Pulmonary artery endothelial cell (primary cell): ENCODE measurements at places on chromosomes 12 and 14. TPM values are rescaled to one million over a fixed set of nuclear protein-coding genes. Genes with fewer than 3 reads are reported as not detected.

SERPINA9 gene
- total RNA-seq: not detected in 2 replicates

GRCh38 chr12:3992945-3993344, 119.7 kb upstream of the PARP11 start:
- DNase-seq: no peak

DNA sequence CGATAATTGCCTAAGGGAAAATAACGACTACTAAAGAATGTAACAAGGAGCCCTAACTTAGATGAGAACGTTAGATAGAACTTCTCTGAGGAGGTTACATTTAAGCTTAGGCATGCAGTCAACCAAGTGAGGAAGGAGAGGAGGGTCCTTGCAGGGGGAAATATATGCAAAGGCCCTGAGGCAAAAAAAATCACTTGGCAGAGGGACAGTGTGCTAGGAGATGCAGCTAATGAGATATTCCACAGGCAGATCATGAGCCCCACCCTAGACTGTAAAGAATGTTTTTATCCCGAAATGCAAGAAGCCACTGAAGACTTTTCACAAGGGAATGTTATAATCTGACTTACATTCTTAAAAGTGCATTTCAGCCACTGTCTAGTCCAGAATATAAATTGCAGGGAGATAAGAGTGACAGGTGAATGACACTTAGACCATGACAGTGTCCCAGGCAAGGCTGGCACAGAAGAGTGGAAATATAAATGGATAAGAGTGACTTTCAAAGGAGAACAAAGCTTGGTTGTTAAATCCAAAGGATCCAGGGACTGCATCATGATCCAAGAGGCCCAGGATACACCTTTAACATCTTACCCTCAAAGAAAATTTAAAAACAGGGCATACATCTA, 61.0 kb downstream of the PPM1H start:
- no peak for DNase-seq

- no peak for DNase-seq
Observed at GRCh38 chr12:62319058-62319457, 58.9 kb downstream of the USP15 start.

PMEL gene
- total RNA-seq: 0.33 and 0.42 TPM in 2 replicates

- DNase-seq: no peak
Observed at GRCh38 chr14:74038020-74038859, 19.1 kb downstream of the BBOF1 start.

DNA sequence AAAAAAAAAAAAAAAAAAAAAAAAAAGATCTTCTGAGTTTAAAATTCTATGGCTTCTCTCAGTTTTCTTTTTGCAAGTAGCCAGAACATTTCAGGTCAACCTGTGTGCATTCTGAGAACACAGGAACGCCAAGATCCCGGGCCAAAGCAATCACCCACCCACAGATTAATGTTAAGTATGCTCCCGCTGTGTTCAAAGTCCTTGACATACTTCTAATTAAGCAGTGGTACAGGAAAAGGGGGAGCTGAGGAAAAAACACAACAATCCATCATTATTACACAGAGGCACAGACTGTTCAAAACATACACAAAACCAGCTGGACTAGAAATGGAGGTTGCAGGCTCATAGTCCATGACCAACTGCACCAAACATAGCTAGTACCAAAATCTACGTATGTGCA, 2.8 kb downstream of the FBXO21 start:
- DNase-seq: no peak

TAS2R30 gene
- 2.2 and 3.5 TPM in 2 replicates for total RNA-seq

RHOJ gene
- 65.8 and 126 TPM in 2 replicates for total RNA-seq

DNA sequence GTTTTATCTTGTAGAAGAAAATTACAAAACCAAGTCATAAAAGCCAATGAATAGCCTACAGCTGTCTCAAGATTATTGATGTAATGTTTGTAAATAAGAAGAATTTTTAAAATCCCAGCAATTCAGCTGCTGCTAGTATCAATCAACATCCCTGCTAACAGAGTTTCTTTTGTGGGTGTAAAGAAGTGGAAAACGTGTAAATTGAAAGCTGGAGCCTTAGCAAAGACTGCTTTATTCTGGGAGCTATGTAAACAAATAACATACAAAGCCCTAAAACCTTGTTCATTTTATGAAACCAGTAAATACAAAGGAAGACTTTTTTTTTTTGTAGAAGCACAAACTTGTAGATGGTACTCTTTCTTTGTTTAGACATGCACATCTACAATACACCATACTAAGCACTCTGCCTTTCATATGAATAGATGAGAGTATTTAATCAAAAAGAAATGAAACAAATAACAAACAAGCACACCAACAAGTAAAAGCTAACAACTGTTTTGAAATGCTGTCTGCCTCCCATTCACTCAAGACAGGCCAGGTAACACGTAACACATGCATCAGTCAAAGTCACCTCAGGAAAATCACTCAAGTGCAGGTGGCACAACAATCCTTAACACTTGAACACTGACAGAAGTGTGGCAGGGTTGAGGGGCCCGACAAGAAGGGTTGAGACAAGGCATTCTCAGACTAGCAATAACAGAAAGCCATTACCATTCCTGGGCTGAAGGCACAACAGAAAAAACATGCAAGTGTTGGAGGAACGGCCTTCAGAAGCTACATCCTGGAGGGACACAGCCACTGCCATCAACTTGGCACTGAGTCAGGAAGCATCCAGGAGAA, 1364.0 kb upstream of the SEL1L start:
- DNase-seq: no peak

GRCh38 chr12:2432856-2433255, 361.9 kb upstream of the FKBP4 start:
- no peak for DNase-seq

CEP290 gene
- 9.4 and 16.1 TPM in 2 replicates for total RNA-seq

DNA sequence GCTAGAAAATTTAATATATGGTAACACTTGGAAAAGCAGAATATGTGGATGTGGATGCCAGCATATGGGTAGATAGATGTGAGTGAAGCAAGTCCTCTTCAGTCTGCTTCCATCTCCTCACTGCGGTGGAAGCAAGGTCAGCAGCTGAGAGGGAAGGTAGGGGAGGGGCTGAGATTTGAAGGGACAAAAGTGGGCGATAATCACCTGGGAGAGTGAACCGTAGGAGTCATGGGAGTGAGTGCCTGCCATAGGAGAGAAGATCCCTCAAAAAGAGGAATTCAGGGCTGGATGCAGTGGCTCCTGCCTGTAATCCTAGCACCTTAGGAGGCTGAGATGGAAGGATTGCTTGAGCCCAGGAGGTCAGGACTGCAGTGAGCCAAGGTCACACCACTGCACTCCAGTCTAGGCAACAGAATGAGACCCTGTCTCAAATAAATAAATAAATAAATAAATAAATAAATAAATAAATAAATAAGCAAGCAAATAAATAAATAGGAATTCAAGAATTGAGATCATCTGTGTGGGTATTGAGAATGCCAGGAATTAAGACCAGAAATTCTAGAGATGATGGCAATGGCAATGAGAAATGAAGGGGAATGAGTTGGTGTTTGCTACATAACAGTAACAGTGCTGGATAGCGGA, 123.4 kb downstream of the BICD1 start:
- DNase-seq: no peak

- DNase-seq: no peak
Observed at GRCh38 chr14:70097576-70098249, 91.0 kb downstream of the SLC8A3 start.

SOAT2 gene
- not detected in 2 replicates for total RNA-seq

- DNase-seq: no peak
Observed at GRCh38 chr14:98647754-98648153, 624.2 kb downstream of the BCL11B start.

GNB3 gene
- 0.79 and 1.4 TPM in 2 replicates for total RNA-seq

GRCh38 chr14:58793131-58793740, 155.5 kb downstream of the DACT1 start:
- DNase-seq: no peak

DNA sequence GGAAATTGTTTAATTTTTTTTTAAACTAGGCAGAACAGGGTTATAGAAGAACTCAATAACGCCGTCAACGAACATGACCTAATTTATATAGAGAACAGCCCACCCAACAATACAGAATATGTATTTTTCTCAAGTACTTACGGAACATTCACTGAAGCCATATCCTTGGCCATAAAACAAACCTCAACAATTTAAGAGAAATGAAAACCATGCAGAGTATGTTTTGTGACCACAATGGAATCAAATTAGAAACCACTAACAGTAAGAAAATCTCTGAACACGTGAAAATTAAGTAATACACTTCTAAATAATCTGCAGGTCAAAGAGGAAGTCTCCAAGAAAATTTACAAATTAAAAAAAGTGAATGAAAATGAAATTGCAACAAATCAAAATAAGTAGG, 9.4 kb downstream of the SART3 start:
- no peak for DNase-seq

PTPN6 gene
- total RNA-seq: 0.13 and 0.60 TPM in 2 replicates
